Karpas-422 (cell line): ENCODE measurements at places on chromosomes 3 and 15.

- DNase-seq = no peak
These were observed 33.6 kb downstream of the ZNF280D start for GRCh38 chr15:56699743-56700142.

DNA sequence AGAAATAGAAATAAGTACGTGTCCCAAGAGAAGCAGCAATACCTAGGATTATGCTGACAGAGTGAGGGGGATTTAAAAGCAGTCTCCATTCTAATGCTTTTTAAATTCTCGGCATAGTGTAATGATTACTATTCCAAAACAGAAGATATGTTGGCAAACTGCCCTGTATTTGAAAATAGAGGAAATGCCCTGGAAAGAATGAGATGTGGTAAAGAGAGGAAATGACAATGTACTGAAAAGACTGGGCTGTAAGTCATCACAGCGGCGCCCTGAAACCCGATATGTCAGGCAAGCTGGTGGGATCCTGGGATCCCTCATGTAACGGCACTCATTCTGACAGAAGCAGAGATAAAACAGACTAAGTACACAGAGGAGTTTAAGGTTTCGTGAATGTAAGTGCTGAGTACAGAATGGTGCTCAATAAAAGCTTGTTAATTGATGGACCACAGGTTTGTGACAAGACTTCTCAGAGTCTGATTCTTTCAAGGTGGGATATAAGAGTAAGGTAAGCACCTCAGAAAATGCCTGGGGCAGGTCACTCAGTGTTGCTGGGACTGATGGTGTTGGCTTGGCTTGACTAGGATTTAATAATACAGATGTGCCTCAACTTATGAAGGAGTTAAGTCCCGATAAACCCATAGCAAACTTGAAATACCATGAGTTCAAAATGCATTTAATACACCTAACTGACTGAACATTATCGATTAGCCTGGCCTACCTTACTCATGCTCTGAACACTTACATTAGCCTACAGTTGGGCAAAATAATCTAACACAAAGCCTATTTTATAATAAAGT, 91.4 kb downstream of the NFKBIZ start:
- no peak for DNase-seq

DNA sequence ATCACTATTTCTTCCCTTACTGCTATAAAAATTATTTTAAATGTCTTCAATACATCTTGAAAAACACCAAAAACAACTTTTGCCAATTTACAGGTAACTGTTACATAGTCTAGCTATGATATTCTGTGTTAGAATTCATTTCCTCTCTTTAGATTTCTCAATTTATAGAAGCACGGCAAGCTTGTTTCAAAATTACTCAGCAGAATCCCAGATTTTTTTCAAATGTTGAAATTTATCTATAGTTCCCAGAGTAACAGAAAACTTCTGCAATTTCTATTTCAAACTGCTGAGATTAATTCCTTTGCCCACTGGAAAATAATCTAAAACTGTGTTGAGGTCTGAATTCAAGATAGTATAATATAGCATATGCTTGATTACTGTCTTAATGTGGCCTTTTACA, 41.2 kb downstream of the CCPG1 start:
- no peak for DNase-seq

DNA sequence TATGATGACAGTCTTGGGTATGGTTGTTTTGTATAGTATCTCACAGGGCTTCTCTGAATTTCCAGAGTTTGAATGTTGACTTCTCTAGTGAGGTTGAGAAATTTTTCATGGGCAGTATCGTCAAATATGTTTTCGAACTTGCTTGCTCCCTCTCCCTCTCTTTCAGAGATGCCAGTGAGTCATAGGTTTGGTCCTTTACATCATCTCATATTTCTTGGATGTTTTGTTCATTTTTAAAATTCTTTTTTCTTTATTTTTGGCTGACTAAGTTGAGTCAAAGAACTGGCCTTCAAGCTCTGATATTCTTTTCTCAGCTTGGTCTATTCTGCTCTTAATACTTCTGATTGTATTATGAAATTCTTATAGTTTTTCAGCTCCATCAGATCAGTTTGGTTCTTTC, 282.3 kb upstream of the NECTIN3 start:
- no peak for DNase-seq

GRCh38 chr15:81333363-81333762, 9.4 kb upstream of the STARD5 start:
- no peak for DNase-seq

- DNase-seq = peak; percentile 79
These were observed 604 bp downstream of the CCPG1 start for GRCh38 chr15:55407498-55408011.

DNA sequence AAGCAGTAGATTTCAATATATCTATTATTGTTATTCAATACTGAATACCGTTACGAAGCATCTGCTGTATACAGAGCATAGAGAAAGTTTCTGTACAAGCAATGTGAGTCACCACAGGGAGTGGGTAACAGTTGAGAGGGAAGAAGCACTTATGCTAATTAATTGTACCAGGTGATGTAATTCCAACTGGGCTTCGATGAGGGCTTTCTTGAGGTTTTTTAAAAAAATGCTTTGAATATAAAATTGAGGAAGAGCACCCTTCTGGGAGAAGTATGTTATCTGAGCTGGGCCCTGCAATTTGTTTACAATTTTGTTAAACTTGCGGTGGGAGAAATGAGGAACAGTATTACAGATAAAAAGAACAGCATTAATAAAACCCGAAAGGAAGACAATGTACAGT, 197.9 kb downstream of the TPRG1 start:
- no peak for DNase-seq

DNA sequence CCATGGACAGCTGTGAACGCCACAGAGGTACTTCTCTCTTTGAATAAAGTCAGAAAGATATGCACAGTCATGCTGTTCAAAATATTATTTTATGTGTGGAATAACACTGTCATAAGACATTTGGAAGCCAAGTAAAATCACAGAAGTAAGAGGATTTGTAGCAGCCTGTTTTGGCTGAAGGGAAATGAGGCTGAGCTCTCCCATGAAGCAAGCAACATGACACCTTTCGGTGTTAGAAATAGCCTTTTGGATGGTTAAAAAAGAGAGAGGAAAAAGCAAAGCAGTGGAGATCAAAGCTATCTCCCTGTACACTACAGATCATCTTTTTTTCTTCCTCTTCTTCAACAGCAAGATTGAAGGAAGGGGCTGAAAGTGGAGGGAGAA, 755.3 kb downstream of the ROBO1 start:
- DNase-seq = no peak

DNA sequence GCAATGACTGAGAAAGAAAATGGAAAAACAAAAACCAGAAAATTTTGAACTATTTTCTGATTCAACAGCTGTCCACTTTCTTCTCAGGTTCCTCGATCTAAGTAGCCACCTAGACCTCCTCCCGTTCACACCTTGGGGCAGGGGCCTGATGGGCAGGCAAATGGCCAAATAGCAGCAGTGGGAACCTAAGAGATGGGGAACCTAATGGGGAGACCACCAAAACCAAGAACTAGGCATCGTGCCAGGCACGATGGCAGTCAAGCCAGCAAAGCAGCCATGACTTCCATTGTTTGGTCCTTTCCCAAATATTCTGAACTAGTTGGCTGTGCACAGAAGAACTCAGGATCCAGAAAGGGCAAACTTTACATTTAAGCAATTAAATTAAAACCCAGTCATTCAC, 57.1 kb downstream of the CAPN7 start:
- DNase-seq = no peak

DNA sequence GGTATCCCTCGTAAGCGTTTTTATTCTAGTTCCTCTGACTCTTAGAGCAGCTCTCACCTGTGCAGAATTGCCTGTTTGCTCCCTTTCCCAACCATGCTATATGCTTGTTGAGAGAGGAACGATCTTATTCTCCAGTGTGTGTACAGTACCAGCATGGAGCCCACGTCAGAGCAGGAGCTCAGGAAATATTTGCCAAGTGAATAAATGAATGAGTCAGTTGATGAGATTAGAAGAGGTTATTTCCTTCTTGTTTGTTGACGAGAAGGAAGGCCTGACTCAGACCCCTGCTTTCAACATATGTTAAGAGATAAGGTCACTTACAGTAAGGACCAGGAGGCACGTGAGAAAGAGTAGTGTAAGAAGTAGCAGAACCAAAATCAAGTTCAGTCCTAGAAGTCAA, 106.3 kb upstream of the ABHD17C start:
- DNase-seq = no peak

- DNase-seq = no peak
These were observed 210.3 kb upstream of the STT3B start for GRCh38 chr3:31322460-31322859.

- peak; percentile 95 for DNase-seq
These were observed at the start of gene RPS27L for GRCh38 chr15:63157118-63157843. RPS27L (minus strand) TSS chr15:63157477; CDS start chr15:63157405, 72 bp downstream.

DNA sequence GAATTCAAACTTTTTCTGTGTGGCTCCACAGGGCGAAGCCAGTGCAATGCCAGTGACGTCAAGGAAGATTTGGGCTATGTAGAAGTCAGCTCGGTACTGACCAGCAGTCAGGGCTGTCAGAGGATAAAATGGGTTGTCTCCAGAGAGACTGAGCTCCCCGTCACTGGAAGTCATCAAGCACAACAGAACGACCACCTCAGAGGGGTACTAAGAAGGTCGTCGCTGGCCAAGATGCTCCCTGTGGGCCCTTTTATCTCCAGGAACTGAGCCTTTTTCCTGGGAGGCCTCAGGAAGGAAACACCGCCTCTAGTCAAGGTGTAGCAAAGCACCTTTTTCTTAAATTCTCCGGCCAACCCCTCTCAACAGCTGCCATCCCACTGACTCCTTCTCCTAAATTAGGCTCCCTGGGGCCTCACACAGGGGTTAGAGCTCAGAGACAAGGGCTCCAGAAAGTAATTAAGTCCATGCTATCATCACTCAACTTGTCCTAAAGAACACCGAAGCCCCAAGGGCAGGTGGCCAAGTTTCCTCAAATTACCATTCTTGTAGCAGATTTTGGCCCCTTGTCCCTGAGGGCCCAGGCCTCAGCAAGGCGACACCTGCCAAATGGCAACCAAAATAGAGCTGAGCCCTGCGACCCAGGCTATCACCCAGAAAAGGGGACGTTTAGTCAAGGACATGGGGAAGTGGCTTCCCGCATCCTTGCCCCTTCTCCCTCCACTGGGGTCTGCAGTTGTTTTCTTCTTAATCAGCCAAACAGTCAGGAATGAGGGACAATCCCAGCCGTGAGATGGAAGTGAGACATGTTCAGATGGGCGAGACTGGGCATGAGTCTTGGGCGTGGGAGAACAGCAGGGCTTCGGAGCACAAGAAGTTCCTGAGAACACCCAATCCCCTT, 48.0 kb downstream of the SSUH2 start:
- no peak for DNase-seq

- no peak for DNase-seq
These were observed 74.8 kb downstream of the TMEM39A start for GRCh38 chr3:119388577-119388976.
